ENCODE measurements at places on chromosomes 4 and X. TPM values are rescaled to one million over a fixed set of nuclear protein-coding genes. Genes with fewer than 3 reads are reported as not detected.

Gene LINC00632
- total RNA-seq: 0.29 TPM

Gene ZNF81
- 16.9 TPM for total RNA-seq

Gene GEMIN8
- 23.0 TPM for total RNA-seq

Gene FAM9C
- total RNA-seq: not detected

Gene ZFYVE28
- 1.8 TPM for total RNA-seq

Gene FDCSP
- not detected for total RNA-seq

Measured in epithelial cell of proximal tubule (primary cell).